ENCODE measurements at places on chromosomes 16 and 17.
A peak's percentile ranks its signal among the peaks of the same experiment; 100 is the strongest.

DNA sequence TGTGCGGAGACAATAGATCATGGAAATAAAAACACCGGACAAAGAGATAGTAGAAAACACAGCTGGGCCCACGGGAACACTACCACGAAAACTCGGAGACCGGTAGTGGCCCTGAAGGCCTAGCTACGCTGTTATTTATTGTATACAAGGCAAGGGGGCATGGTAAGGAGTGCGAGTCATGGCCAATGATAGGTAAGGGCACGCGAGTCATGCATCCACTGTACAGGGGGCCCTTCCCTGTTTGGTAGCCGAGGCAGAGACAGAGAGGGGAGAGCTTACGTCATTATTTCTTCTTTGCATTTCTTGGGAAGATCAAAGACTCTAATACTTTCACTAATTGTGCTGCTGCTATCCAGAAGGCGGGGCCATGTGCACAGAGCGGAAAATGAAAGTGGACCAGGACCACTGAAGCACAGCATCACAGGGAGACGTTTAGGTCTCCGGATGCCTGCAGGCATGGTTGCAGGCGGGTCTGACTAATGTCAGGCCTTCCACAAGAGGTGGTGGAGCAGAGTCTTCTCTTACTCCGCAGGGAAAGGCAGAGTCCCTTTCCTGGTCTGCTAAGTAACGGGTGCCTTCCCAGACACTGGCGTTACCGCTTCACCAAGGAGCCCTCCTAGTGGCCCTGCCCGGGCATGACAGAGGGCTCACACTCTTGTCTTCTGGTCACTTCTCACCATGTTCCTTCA is 74.4 kb upstream of the ARL4D start:
- DNase-seq: no peak

DNA sequence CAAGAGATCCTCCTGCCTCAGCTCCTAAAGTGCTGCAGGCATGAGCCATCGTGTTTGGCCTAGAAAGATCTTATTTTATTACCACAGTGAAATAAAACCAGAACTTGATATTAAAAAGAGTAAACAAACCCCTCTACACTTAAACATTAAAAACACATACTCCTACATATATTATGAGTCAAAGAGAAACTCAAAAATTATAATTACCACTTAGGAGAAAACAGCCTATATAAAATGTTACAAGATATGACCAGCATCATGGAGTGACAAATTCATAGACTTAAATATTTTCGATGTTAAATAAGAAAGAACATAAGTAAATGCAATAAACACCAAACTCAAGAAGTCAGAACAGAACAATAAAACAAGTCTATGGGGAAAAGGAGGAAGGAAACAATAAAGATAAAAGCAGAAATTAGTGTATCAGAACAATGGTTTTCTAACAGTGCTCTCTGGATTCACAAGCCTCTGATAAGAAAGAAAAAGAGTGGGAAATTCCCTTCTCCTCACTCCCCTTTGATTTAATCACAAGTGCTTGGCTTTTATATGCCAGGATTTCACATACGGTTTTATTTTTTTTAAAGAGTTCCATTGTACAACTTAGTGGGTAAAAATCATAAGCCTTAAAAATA is 23.0 kb downstream of the SKAP1 start:
- peak; percentile 3 for DNase-seq

- no peak for DNase-seq
These were observed 13.8 kb downstream of the GAA start for GRCh38 chr17:80115159-80115558.

- DNase-seq: no peak
These were observed 264.0 kb downstream of the XYLT1 start for GRCh38 chr16:17206712-17207111.

- DNase-seq: no peak
These were observed 17.4 kb upstream of the ERN1 start for GRCh38 chr17:64147110-64148016.

DNA sequence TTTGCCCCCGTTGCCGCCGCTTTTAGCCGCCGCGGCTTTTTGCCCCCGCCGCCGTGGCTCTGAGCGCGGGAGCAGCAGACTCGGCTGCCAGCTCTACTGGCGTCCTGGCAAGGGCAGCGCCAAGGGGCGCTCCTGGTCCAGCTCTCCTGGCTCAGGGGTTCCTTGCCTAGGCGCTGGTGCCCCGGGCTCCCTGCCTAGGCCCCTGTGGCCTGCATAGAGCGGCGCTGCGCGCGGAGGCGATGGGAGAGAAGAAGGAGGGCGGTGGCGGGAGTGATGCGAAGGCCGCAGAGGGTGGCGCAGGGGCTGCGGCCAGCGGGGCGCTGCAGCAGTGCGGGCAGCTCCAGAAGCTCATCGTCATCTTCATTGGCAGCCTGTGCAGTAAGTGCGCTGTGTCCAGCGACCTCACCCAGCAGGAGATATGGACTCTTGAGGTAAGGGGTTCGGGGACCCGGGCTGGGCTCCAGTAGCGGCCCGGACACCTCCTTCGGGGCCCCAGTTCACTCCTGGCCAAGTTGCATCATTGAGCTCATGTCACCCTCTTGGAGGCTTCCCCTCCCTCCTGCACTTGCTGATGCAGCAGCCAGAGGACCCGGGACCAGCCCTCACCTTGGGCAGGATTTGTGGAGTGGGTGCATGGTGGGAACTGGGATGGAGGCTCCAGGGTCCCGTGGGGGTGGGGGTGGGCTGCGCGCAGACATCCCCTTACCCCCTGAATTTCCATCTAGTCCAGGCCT is 1344.4 kb downstream of the TP53TG3F start:
- DNase-seq: no peak

GRCh38 chr16:71767060-71767900 is 41.4 kb downstream of the AP1G1 start:
- DNase-seq: no peak

- DNase-seq: peak; percentile 29
These were observed 207.6 kb downstream of the CEP112 start for GRCh38 chr17:65984299-65984698.

DNA sequence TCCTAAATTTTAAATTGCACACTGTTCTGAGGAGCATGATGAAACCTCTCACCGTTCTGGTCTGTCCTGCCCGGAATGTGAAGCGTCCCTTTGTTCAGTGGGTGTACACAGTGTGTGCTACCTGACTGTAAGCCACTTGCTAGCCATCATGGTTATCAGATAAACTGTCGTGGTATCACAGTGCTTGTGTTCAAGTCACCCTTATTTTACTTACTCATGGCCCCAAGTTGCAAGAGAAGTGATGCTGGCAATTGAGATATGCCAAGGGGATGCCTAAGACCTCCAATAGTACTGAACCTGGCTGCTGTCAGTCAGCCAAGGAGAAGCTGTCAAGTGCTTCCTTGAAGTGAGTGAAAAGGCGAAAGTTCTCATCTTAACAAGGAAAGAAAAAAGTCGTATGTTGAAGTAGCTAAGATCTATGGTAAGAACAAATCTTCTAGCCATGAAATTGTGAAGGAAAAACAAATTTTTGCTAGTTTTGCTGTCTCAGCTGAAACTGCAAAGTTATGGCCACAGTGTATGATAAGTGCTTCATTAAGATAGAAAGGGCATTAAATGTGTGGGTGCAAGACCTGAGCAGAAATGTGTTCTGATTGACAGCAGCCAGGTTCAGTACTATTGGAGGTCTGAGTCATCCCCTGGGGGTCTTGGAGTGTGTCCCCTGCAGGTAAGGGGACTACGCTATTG is 5.8 kb downstream of the PIK3R6 start:
- DNase-seq: no peak

- DNase-seq: no peak
These were observed 34.8 kb downstream of the ASIC2 start for GRCh38 chr17:33258296-33258695.

- peak; percentile 93 for DNase-seq
These were observed at the start of gene AATF for GRCh38 chr17:36948717-36949460. TSS of gene AATF (plus strand) at chr17:36948954. CDS start at chr17:36949126, 172 bp downstream.

DNA sequence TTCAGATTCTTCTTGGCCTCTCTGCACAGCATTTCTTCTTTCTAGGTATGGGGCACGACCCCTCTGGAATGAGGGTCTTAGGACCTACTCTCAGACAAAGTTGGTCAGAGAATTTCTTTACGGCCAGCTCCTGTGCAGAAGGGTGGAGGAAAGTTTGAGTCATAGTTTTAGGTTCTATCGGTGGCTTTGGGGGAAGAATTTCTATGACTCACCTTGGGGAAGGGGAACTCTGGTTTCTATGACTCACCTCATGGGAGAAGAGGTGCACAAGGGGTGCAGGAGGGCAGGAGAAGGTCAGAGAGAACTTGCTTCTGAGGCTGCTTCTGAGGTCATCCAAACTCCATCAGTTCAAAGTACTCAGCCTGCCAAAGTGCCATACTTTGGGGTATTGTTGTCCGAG is 2.5 kb upstream of the ABCC12 start:
- DNase-seq: peak; percentile 77

DNA sequence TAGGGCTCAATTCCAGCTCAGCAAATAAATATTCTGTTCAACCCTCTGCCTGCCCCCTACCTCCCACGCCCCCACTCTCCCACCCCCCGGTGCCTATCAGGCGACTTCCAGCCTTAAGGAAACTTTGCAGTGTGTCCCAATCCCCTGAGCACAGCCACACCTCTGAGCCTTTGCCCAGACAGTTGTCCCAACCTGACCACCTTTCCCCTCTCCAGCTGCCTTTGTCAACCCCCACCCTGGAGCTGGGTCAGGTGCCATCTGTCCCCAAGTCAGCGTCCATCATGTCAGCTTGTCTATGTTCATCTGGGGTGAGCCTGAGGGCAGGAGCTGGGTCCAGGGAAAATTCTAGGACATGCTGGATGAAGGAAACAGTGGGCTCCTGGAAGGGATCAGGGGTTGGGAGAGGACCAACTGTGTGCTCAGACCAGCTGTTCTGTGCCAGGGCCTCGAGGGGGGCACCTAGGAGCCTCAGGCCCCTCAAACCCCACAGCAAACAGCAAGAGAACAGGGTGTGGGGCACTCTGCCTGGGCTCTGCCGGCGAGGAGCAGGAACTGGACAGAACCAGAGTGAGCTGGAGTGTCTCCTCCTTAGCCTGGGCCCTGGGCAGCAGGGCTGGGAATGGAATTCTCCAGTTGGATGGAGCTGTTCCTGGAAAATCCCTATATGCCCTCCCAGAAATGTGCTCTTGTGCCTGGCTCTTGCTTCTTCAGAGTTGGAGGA is 17.8 kb downstream of the CDH16 start:
- DNase-seq: peak; percentile 65

- no peak for DNase-seq
These were observed 29.2 kb upstream of the EFCAB3 start for GRCh38 chr17:62351176-62351575.

DNA sequence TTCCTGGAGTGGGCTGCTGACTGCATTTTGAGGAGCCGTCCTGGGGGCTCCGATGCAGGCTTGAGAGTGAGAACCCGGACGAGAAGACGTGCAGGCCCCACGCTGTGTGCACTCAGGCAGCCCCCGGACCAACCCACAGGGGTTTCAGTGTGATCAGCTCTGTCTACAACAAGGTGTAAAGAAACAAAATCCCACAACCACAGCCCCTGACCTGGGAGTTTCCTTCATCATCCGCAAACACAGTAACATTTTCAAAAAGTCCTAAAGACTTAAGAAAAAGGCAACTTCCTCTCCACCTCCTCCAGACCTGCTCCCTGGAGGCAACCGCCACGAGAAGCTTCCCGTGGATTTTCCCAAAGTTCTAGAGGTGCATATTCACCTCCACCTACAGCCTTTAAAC is 15.4 kb upstream of the MEAK7 start:
- no peak for DNase-seq

GRCh38 chr16:65116818-65117430 is 4.9 kb downstream of the CDH11 start:
- no peak for DNase-seq

GRCh38 chr17:78818932-78819331 is 21.7 kb downstream of the USP36 start:
- DNase-seq: no peak

DNA sequence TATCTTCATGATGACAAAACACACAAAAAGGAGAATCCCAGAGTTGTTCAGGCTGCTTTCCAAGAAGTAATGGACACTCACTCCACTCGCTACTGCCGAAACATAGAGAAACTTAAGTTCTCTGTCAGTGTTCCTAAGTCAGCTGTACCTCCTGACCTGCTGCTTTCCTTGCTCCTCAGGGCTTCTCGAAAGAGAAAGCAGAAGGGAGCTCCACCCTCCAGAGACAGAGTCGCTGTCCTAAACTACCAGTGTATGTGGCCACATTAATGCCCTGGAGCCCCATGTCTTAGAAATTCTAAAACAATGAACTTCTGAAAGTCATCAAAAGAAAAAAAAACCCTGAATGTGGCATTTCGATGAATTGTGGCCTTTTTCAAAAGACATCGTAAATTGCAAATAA is 390.8 kb upstream of the MON1B start:
- DNase-seq: no peak

GRCh38 chr17:789160-789840 is 7.1 kb downstream of the MRM3 start:
- DNase-seq: no peak

DNA sequence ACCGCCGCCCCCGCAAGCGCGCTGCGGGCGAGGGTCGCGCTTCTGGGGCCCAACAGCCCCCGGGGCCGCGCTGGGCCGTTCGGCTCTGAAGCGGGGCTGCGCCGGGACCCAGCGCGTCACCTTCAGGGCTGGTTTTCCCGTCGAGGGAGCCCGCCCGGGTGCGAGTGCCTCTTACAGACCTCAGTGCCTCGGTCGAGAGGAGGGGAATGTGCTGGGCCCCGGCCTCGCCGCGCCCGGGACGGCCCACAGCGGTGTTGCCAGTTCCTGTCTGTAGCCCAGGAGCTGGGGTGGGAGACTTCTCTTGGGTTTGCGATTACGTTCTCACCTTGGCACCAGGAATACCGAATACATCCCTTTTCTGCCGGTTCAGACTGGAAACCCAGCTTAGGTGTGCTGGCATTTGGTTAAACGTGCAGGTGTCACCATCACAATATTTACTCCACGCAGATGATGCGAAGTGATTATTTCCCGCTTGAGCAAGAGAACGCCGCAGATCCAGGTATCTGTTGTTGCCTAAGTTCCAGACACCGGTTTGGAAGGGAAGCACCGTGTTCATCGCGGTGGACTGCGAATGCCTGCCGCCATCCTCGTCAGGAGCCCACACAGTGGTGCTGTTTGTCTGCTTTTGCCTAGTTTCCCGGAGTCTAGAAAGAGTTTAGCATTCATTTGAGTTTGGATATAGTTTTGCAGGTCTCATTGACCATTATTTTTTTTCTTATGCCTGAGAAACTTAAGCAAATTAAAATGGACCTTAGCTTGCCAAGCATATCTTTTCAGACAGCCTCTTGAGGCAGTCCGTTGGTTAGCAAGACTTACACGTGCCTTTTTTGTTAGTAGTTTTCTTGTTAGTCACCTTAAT is 914 bp downstream of the MAP1LC3B start:
- DNase-seq: no peak

GRCh38 chr17:17129466-17129865 is 76.7 kb downstream of the PLD6 start:
- no peak for DNase-seq

DNA sequence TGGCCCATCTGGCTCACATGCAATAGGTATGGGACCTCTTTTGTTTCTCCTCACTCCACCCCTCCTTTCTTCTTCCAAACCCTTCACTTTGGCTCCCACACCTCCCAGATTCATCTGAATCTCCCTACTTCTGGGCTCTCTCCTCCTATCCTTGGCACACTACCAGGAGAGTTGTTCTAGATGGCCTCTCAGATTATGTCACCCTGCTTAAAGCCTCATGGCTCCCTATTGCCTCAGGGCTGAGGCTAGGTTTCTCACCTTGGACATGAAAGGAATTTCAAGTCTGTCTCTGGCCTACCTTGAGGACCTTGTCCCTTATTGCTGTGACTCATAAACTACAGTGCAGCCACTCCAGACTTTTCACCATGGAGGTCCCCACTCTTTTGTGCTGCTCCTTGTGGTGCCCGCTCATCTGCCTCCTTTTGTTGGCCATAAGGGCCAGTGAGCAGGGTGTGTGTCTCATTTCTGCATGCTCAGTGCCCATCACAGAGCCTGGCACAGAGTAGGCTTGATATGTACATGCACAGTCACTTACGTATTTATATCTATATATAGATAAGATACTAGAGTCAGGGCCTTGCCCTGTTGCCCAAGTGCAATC is 1.0 kb upstream of the MFAP4 start:
- peak; percentile 50 for DNase-seq

Measured in NCI-H226 (cell line).